ENCODE measurements at places on chromosomes 4 and X. TPM values are rescaled to one million over a fixed set of nuclear protein-coding genes. Genes with fewer than 3 reads are reported as not detected.

DNA sequence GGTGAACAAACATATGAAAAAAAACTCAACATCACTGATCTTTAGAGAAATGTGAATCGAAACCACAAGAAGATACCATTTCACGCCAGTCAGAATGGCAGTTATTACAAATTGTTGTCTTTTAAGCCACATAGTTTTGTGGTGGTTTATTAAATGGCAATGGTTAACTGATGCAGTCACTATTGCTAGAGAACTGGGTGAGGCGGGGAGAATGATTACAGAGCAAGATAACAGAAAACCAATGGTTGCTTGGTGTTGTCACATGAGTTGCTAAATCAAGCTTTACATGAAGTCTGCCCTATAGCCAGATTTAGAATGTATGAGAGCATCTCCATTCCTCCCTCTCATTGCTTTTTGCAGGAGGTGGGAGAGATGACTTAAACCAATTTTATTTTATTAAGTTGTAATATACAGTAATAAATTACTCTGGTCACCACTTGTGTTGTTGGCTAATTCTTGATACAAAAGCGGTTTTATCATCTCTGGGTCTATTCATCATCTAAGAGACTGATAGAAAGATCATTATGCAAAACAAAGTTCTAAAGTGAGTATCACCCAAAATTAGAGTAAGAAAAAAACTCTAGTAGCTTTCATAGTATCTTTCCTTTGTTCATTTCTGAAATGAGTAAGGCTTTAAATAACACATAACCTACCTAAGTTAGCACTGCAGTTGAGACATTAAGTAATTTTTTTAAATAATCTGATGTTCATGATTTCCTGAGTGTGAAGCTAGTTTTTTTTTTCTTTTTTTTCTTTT lies 859.5 kb downstream of the STIM2 start:
- DNase-seq: no peak

GRCh38 chr4:168999809-169000208 lies 10.2 kb downstream of the CBR4 start:
- peak; percentile 35 for DNase-seq

- DNase-seq: peak; percentile 51
These were observed 120.5 kb upstream of the FAT1 start for GRCh38 chr4:186844059-186844681.

DNA sequence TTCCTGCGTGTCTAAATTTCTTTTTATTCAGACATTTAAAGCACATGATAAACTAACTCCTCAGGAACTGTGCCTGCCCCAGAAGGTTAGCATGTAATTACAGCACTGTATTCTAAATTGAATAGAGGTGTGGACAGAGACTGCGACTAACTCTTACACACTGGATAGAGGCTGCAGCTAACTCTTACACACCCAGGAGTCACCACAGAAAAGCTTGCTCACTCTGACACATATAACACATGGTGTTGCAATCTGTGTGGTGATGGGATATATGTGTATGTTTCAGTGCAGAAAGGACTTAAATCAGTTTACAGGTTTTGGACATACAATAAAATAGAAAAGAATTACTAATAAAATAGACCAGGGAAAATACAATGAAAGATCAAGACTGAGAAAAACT lies 41.5 kb downstream of the SMAD1 start:
- peak; percentile 56 for DNase-seq

GRCh38 chrX:54819201-54819600 lies 11.7 kb downstream of the MAGED2 start:
- no peak for DNase-seq

- peak; percentile 5 for DNase-seq
These were observed 217.9 kb upstream of the KLHL4 start for GRCh38 chrX:87299563-87300160.

GRCh38 chr4:46594661-46595060 lies 204.7 kb upstream of the GABRA2 start:
- DNase-seq: no peak

- no peak for DNase-seq
These were observed 26.8 kb downstream of the ANXA10 start for GRCh38 chr4:168119100-168119499.

- DNase-seq: no peak
These were observed 116.0 kb upstream of the ETNPPL start for GRCh38 chr4:108878806-108879205.

- DNase-seq: peak; percentile 6
These were observed at the start of gene TMEM255A for GRCh38 chrX:120310861-120311726. TMEM255A (minus strand) TSS chrX:120311461; CDS start chrX:120311309, 152 bp downstream.

DNA sequence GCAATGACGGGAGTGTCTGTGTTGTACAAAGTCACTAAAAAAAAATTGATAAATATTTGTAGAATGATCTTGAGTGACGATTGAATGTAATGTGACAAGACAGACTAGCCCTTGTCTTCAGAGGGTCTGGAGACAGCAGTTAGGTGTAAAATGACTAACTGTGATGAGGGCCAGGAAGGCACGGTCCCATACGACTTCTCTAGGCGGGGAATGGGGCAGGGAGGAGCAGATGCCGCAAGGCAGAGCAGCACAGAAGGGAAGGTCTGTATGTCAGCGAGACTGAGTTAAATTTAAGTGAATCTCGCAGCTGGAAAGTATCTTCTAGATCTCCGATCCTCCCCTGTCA lies 405 bp downstream of the CENPE start:
- DNase-seq: no peak

DNA sequence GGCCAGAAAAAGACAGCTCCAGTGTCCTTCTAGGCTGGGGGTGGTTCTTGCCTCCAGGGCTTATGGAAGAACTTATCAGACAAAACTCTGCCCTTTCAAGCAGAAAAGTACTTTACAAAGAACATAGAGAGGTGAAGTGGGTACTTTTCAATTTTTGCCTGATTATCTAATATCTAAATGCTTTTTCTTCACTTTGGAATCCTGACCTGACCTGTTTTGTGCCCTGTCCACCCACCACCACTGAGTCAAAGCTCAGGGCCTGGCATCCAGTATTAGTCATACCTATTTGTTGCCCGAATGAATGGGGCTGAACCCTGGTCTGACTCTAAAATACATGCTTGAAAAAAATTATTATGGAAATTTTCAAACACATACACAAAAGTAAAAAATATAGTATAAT lies 37.2 kb downstream of the RTL9 start:
- no peak for DNase-seq

KIF4A gene
- polyA plus RNA-seq: 23.0 TPM

TLL1 gene
- polyA plus RNA-seq: 2.7 TPM

NDST4 gene
- polyA plus RNA-seq: not detected

GLOD5 gene
- polyA plus RNA-seq: not detected

DUSP9 gene
- polyA plus RNA-seq: not detected

All from fibroblast of lung (primary cell).